MV-4-11 (cell line): ENCODE measurements at places on chromosomes 7 and 10.

GRCh38 chr7:133344275-133344674, 91.4 kb downstream of the EXOC4 start:
- no peak for DNase-seq

DNA sequence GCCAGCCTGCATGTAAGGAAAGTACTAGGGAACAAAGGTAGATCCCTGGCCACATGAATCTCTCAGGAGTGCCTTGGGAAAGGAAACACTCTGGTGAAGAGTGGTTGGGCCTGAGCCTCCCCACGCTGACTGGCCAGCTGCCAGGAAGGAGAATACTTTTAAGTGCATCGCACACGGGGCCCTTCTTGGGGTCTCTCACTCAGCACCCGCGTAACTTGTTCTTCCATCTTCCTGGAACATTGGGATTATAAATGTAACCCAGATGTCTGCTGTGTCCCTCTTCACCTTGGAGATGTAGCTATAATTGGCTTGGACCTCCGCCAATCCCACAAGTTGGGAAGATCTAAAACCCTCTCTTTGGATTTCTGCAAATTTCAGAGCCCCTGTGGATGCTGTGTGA, 4.4 kb upstream of the GLI3 start:
- DNase-seq: no peak

GRCh38 chr7:105826143-105826542, 50.3 kb downstream of the ATXN7L1 start:
- no peak for DNase-seq

- DNase-seq: no peak
Observed at GRCh38 chr10:61702584-61702983, 39.9 kb downstream of the CABCOCO1 start.

DNA sequence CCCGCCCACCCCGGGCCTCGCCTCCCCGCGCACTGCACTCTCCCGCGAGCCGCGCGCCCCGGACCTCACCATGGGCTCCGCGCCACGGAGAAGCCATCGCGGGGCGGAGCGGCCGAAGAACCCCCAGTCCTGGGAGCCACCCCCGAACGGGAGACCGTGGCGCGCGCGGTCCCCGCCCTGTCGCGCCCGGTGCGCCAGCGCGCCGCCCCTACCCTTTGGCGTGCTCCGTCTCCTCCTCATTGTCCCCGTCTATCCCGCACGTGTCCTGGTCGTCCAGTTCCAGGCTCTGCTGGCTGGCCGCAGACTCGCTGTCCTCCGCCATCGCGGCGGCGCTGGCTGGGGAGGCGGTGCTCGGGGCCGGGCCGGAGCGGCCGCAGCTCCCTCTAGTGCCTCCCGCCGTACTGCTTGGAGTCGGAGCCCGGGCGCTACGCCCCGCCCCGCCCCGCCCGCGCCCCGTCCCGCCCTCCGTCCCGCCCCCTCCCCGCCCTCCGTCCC, at the start of gene NMT2:
NMT2 (minus strand) TSS at position 403 of the 495 bp plus-strand sequence; CDS start at position 322, 81 bp downstream.
- DNase-seq: peak; percentile 63

DNA sequence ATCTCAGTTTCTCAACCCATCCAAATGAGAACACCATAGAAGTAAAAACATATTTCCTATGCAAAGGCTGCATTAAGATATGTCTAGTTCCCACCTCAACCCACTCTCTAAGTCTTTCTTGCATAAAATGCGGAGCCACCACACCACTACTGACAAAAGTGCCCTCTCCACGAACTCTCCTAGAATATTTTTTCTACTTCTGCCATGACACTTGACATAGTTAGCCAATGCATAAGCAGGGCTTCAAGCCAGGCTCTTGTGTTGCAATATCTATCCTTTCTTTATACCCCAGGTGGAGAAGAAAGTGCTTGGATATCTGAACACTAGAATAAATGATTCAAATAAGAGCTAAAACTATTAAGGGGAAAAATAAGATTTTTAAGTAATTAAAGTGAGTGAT, 465.2 kb downstream of the NRG3 start:
- no peak for DNase-seq

- peak; percentile 73 for DNase-seq
Observed at GRCh38 chr10:14588084-14588937, 186.4 kb downstream of the FAM107B start.

DNA sequence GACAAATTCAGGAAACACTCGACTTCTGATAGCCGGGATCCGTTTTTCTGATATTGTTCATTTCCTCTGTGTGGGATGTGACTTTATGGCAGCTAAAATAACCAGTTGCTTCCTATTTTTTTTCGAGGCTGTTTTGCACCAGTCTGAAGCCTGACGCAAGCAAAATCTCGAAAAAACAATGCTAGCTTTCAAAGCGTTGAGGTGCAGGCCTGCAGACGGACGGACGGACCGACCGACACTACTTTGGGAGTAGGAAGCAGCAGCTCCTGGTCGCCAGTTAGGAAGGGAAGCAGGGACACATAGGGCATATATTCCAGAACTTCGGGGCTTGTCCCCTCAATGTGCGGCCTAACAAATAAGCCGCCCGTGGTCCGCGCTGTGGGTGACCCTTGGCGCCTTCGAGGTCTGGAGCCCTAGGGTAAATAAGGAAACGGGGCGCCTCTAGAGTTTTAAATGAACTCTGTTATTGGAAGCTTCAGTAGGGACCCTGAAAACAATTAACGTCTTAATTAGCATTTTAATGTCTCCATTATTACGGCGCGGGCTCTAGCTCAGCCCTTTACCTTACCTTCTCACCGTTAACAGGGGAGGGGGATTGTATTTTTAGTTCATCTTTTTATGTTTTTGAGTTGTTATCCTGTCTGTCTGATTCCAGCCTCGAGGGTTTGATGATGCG, 1.3 kb downstream of the HHEX start:
- peak; percentile 63 for DNase-seq

DNA sequence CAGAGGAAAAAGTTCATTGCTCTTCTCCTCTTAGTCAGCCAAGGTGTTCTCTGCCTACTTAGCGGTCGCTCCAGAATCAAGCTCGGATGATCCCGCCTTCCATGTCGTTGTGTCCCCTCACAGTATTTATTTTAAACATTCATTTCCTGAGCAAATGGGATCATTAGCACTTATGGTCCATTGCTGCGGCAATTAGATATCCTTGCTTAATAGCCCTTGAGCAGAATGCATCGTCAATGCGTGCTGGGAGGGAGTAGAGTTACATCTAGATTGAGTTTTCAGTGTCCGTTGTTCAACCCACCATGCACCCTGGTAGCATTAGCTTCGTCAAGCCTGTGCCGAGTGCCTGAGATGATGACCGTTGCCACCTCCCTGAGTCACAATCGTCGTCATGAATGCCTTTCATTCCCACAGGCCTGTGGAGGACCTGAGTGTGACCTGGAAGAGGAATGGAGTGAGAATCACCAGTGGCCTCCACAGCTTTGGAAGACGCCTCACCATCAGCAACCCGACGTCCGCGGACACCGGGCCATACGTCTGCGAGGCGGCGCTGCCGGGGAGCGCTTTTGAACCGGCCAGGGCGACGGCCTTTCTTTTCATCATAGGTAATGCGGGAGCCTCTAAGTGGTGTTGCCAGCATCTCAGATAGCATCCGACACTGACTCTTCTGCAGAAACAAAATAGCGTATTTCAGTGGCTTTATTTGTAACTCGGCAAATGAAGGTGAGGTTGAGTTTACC, 650.4 kb downstream of the SDK1 start:
- DNase-seq: no peak

- no peak for DNase-seq
Observed at GRCh38 chr10:43109671-43110249, 28.5 kb upstream of the CSGALNACT2 start.

- peak; percentile 29 for DNase-seq
Observed at GRCh38 chr7:74012842-74013249, 15.1 kb upstream of the ELN start.

DNA sequence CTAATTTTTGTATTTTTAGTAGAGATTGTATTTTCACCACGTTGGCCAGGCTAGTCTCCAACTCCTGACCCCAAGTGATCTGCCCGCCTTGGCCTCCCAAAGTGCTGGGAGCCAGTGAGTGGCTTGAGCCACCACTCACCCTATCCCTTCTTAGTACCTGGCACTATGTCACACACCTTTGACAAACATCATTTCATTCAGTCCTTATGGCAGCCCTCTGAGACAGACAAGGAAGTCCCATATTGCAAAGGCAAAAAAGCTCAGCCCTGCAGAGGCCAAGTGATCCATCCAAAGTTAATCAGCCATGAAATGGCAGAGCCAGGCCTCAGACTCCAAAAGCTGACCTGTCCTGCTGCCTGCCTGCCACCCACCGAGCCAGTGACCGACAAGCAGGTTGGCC, 39.9 kb upstream of the ECHDC3 start:
- no peak for DNase-seq

- no peak for DNase-seq
Observed at GRCh38 chr7:156015237-156016020, 203.2 kb upstream of the SHH start.

DNA sequence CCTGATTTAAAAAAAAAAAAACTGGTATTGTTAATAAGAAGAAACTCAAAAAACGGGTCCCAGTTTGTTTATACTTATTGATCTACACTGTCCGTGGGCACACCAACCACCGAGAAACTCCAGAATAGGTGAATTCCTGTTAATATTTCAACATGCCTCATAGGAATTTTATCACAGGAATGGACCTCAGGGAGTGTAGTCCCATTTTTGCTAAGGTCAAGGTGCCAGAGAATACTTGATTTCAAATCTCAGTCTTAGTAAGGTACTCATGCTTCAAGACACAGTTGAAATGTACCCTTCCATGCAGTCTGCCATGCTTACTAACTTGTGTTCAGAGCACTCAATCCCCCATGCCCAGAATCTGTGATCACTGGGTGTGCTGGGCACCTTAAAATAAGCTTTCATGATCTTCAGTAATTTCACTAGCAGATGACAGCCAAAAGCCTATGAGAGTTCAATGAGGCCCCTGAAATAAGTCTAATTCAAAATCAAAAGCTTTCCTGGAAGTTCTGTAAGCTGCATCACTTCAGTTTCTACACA, 385.7 kb downstream of the TNS3 start:
- no peak for DNase-seq

DNA sequence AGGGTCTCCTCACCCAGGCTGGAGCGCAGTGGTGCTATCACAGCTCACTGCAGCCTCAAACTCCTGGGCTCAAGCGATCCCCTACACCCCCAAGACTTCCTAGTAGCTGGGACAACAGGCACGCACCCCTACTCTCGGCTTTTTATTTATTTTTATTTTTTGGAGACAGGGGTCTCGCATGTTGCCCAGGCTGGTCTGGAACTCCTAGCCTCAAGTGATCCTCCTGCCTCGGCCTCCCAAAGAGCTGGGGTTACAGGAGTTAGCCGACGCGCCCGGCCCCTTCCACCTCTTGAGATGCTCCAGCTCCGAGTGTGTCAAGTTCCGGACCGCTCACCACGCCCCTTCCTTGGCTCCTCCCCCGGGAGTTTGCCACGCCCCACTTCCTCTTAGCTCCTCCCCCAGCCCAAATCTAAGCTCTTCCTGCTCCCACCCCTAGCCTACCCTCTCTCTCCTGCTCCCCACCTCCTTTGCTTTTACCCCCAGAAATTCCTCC, 6.3 kb downstream of the NAT16 start:
- peak; percentile 74 for DNase-seq
